ENCODE measurements at places on chromosomes 5 and 9.

GRCh38 chr9:108854094-108854493, 1.7 kb downstream of the ACTL7B start:
- DNase-seq = no peak

DNA sequence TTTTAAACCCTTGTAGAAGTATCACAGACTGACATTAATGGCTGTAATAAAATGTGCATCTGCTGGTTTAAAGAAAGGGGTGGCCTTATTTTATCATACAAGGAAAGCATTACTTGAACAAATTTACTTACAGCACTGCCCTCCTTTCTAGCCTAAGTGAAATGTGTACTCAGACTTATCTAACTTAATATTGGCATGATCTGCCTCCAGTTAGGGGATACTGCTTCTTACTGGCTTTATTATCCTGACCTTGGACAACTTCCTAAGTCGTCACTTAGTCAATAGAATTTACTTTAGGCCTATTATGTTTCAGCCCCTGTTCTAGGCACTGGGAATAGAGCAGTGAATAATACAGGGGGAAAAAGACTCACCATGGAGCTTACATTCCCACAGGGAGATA, 79.4 kb downstream of the TEK start:
- DNase-seq = no peak

- no peak for DNase-seq
Observed at GRCh38 chr5:97021416-97021815, 85.5 kb downstream of the LNPEP start.

- no peak for DNase-seq
Observed at GRCh38 chr9:118609355-118610044, 759.7 kb downstream of the BRINP1 start.

- no peak for DNase-seq
Observed at GRCh38 chr5:36272136-36272690, 29.5 kb downstream of the RANBP3L start.

GRCh38 chr5:131541071-131541470, 94.0 kb downstream of the RAPGEF6 start:
- no peak for DNase-seq

DNA sequence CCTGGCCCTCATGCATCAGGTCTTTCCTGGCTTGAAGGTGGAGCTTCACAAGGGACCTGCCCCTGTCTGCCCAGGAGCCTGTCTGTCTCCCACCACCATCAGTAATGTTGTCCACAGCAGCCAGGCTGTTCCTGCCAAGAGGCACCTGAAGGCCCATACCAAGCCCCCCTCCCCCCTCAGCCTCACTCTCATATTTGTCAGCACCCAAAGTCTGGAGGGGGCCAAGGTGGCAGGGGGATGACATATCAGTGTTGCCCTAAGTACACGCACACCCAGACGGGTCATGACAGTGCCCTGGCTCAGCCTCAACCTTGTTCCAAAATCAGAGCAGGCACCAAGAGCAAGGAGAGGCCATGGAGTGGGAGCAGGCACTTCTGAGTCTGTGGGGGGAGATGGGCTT, 27.2 kb upstream of the CYLC2 start:
- no peak for DNase-seq

GRCh38 chr9:89669361-89669842, 64.6 kb downstream of the GADD45G start:
- no peak for DNase-seq

GRCh38 chr9:9231946-9232345, 1380.9 kb downstream of the PTPRD start:
- DNase-seq = no peak

DNA sequence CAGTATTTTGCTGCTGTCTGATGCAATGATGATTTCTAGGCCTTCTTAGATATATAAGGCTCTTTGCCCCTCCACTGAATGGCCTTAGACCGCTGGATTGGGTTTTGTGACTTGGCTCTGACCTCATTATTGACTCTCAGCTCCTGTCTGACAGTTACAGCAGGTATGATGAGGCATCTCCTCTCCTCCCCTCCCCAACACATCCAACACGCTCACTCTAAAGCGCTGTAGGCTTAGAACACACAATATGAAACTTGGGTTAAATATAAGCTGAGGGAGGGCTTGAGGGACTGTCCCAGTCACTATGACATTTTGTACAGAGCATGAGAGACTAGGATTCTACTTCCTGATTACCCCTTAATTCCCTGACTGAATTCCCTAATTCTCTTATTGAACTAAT, 18.8 kb upstream of the CER1 start:
- no peak for DNase-seq
